ENCODE measurements at places on chromosomes 2 and 18. TPM values are rescaled to one million over a fixed set of nuclear protein-coding genes. Genes with fewer than 3 reads are reported as not detected.

ZFP36L2 gene
- 35.6 TPM for polyA plus RNA-seq

PIEZO2 gene
- polyA plus RNA-seq = not detected

CDC42EP3 gene
- polyA plus RNA-seq = 84.4 TPM

KCTD18 gene
- 8.0 TPM for polyA plus RNA-seq

PCBP1 gene
- 128 TPM for polyA plus RNA-seq

TDRD15 gene
- polyA plus RNA-seq = not detected

- no peak for DNase-seq
Observed at GRCh38 chr2:44060990-44061389, 65.2 kb upstream of the LRPPRC start.

- DNase-seq = no peak
Observed at GRCh38 chr2:86768189-86768949, 22.3 kb downstream of the CD8A start.

DNA sequence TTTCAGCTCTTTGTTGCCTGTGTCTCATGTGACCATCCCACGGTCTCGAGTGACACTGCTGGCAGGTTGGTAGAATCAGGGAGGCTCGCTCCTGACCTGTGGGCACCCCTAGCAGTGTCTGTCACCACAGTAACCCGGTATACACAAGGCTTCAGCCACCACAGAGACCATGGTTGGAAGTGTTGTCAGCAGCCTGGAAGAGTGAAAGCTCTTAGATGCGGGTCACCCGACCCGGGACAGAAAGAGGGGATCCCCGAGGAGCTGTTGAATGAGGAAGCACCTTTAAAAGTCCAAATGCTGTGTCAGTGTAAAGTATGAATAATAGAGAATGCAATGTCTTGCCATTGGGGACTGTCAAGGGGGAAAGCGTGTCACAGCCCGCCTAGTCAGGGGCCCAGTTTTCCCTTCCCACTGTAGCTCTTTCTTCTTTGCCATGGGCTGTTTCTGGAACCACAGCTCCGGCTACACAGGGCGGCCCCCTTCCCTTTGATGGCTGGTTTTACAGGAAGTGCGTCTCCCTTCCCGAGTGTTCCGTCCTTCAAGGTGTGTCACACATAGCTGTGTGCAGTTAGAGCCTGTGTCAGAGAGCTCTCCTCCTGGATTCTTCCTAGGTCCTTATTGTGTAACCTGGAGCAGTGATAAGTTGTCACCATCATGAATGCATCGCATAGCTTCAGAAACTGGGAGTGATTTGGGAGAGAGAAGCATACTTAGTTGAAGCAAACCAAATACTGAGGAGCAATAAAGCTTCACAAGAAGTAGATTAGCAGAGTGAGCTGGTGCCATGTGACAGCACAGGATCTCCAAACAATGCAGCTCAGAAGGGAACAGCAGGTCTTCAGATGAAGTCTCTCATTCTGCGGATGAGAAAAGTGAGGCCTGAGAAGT is 81.4 kb downstream of the MTCL1 start:
- peak; percentile 91 for DNase-seq

DNA sequence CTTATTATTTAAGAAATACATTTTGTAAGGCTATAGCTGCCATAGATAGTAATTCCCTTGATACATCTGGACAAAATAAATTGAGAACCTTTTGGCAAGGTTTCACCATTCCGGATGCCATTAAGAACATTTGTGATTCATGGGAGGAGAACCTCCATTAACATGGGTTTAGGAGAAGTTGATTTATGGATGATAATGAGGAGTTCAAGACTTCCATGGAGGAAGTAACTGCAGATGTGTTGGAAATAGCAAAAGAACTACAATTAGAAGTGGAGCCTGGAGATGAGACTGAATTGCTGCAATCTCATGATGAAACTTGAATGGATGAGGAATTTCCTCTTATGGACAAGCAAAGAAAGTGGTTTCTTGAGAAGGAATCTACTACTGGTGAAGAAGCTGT is 17.3 kb downstream of the PHLPP1 start:
- DNase-seq = no peak

GRCh38 chr2:55153584-55154299 is 78.4 kb downstream of the CLHC1 start:
- DNase-seq = peak; percentile 69

- DNase-seq = no peak
Observed at GRCh38 chr2:184596819-184597411, 1.4 kb upstream of the ZNF804A start.

- no peak for DNase-seq
Observed at GRCh38 chr2:171411214-171411613, 22.6 kb downstream of the METTL8 start.

- no peak for DNase-seq
Observed at GRCh38 chr2:3603536-3604206, 8.8 kb downstream of the COLEC11 start.

DNA sequence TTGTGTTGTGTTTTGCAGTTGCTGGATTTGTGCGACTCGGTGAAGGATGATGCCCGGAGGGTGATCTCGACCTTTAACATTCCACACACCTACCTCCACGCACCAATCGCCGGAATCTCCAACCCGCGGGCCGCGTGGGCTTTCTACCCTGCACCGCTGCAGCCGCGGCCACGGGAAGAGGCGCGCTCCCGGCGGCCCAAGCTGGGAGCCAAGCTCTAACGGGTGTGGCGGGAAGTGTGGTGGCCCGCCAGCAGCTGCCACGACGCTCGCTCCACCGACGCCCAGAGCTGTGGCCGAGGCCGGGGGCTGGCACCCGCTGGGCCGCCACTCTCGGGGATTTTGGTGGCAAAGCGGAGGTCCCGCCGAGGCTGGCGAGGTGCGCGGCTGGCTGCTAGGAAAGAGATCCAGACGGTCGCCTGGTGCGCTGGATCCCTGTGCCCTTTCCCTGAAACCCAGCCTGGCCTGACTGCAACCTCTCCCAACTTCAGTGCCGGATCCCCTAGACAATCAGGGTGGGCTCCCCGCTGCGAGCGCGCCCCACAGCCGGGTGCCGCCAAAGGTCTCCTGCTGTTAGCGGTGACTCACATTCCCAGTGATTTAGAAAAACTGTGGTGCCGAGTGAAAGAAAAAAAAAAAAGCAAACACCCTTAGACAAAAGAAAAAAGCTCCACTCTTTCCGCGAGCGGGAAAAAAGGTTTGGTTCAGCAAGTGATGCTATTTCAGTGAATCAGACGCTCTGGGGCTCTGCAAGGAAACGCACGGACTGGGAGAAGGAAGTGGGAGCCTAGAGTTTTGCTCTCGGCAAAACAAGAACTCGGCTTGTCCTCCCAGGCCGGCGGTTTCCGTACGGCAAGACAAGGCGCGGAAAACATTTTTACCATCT is 2.9 kb upstream of the BCL2L11 start:
- DNase-seq = peak; percentile 29

GRCh38 chr18:62325806-62326645 is 916 bp downstream of the TNFRSF11A start:
- peak; percentile 17 for DNase-seq

DNA sequence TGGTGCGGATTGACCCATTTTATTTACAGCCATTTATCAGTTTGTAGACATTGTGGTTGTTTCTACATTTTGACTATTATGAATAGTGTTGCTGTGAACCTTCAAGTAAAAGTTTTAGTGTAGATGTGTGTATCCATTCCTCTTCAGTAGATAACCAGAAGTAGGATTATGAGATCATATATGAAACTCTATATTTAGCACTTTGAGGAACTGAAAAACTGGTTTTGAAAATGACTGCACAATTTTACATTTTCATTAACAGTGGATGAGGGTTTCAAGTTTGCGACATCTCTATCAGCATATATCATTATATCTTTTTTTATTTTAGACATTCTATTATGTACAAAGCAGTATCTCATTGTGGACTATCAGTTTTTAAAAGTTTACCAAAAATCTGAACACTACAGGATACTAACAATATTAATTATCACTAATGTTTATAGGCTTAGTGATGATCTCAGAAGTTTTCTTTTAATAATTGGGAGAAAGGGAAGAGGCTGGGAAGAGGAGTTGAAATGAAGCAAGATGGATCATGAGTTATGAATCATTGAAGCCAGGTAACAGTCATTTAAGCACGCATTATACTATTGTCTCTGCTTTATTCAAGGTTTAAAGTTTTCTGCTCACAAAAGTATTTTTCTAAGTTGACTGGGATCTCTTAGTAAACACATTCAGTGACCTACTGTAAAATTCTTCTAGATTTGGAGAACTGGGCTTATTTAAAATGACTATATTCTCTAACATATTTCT is 329.0 kb upstream of the LRATD1 start:
- DNase-seq = no peak

DNA sequence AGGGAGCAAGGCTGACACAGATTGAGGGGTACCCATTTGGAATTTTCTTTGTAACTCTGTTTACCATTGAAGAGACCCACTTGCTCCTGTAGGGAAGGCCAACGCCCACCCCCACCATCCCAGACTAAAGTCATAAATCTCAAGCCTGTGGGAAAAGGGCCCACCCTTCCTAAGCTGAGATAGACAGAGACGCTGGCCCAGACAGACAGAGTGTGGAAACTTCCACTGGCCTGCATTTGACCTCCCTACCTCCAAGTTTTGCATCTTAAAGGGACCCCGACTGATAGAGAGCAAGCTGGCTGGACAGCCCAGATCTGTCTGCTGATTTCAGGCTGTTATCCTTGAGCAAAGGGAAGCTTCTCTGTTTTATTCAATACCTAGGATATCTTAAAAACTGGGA is 48.2 kb upstream of the SLC14A2 start:
- no peak for DNase-seq

- DNase-seq = peak; percentile 58
Observed at GRCh38 chr2:112092286-112093041, 37.4 kb downstream of the TMEM87B start.

DNA sequence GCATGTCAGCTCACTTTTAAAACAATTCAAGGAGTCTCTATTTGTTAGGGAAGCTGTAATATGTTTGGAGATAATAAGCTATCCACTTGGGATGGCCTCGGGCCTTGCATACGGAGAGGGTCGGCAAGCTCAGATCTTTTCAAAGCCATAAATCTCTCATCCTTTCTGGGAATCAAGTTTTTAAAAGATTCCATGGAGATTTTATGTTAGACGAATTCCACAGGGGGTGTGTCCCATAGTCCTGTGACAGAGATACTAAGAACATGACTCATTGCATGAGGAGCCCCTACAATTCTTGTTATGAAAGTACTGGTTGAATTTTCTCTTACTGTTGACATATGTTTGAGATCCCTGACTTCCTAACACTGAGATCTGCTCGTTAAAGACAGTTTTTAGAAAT is 108.7 kb downstream of the FEZ2 start:
- peak; percentile 15 for DNase-seq

GRCh38 chr2:32732912-32733472 is 105.1 kb downstream of the TTC27 start:
- DNase-seq = no peak

DNA sequence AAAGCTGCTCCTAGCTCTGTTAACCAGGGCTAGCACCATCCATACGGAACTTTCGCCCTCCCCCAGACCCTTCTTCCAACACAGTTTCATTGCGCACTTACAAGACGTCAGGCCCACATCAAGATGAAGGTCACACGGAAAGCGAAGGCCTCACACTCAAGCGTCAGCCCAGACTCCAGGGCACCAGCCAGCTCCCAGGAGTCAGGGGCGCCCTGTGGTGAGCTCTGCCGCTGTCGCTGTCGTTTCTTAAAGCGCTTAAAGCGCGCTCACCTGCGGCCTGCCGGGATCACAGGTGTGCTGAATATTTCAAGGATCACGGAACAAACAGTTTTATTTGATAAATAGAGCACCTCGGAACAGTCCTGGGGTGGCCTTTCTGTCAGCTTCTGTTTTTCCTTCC is 163.1 kb downstream of the CDH20 start:
- no peak for DNase-seq

DNA sequence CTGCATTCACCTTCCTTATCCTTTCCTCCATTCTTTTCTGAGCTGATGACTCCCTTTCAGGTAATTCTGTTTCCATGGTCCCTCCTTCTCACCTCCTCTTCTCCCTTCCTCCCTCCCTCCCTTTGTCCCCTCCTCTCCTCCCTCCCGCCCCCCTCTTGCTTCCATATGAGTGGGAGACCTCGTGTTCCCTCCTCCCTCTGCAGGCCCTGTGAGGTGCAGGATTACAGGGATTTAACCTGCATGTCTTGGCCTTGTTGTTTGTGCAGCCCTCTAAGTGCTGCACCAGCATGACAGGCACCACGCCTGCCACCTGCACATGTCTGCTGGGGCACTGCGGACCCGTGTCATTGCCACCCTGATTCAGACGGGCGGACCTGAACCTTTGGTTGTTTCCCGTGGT is 103.1 kb downstream of the SNTG2 start:
- DNase-seq = no peak

DNA sequence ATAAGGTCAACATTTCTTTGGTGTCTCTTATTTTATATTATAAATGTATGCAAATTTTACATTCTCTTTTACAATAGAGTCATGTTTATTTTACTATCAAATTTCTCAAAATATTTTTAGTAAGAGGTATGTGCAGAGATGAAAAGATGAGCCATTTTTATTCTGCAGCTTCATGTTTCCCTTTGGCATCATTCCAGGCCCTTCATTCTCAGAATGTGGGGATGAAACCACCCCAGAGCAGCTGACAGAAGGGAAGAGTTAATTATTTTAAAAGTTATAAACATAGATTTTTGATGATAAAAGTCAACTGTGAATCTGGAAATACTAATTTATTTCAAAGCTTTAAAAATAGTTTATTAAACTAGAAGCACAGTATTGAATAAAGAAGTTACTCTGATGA is 12.8 kb upstream of the FSHR start:
- no peak for DNase-seq

DNA sequence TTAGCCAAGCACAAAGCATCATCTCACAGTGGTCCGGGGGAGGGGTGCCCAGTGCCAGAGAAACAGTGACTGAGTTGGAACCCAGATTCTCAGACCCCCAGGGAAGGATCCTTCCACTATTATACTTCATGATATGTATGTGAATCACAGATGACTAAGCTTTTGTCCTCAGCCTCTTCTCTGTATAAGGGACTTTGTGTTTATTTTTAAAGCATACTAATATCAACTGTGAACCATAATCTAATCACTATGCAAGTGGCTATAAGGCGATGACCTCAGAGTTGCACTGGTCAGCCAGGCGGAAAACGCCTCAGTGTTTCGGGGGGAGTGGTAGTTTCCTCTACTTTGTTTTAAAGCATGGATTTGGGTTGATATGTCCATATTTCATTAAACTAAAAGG is 160.4 kb upstream of the TMEM200C start:
- DNase-seq = no peak

All from mammary epithelial cell (primary cell).